ENCODE measurements at places on chromosomes 13 and 19.

GRCh38 chr19:56087647-56088496 lies 33.2 kb downstream of the ZNF787 start:
- no peak for DNase-seq

GRCh38 chr19:33350538-33351309 lies 22.8 kb upstream of the CEBPG start:
- DNase-seq = peak; percentile 65

- DNase-seq = no peak
Observed at GRCh38 chr13:77372275-77372674, 45.4 kb upstream of the MYCBP2 start.

DNA sequence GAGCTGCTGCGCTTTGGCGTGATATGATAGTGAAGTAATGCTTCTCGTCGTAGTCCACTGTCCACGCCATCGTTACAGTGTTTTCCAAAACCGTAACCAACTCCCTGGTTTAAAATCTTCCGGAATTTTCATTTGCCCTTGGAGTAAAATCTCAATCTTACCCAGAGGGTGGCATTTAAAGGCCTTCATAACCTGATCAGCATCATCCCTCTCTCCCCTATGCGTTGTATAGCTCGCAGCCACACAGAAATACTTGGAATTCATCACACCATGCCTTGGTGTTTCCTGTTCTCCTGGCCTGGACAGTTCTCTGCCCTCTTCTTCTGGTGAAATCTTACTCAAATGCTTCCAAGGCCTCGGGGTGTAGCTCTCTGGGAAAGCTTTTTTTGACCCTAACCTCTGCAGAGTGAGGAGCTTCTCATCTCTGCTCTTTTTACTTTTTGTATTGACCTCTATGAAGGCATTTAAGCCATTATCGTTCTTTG lies 839 bp downstream of the MPHOSPH8 start:
- peak; percentile 55 for DNase-seq

DNA sequence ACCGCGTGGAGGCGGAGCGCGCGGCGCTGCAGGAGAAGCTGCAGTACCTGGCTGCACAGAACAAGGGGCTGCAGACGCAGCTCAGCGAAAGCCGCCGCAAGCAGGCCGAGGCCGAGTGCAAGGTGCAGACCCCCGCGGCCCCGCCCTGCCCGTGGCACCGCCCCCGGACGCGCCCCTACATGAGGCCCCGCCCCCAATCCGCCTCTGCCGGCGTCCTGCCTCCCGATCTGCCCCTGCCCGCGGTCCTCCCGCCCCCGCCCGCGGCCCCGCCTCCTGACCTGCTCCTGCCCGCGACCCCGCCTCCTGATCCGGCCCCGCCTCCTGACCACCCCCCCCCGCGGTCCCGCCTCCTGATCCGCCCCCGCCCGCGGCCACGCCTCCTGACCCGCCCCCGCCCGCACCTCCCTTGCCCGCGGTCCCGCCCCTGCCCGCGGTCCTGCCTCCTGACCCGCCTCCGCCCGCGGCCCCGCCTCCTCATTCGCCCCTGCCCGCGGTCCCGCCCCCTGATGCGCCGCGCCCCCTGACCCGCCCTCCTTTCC lies 11.7 kb downstream of the PRR36 start:
- DNase-seq = peak; percentile 35
